ENCODE measurements at places on chromosomes 5 and 9.

- no peak for DNase-seq
Observed at GRCh38 chr5:135241536-135241935, 157.5 kb downstream of the MACROH2A1 start.

DNA sequence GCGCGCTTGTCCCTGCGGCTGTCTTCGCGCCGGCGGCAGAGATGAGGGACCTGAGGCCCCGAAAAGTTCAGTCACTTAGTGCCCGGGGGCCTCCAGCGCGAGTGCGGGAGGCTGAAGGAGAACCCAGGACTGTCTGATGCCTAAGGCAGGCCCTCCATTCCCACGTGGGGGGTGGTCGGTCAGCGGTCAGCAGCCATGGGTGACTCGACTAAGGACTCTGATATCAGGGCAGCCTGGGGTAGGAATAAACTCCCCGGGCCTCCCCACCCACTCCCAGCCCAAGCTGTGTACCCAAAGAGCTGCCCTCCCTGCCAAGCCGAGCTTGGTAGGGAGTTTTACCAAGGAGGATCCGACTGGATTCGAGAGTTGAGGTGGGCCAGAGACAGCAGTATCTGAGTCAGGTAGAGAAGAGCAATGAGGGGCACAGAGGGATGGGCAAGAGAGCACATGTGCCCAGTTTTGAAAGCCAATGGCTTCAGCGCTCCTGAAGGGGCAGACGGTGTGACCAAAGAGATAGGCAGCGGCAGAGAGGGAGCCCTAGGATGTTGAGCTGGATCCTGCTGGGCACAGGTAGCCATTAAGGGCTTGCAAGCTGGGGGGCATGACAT lies 787 bp downstream of the FGFR4 start:
- DNase-seq, result no peak

GRCh38 chr9:113511047-113511521 lies 47.6 kb downstream of the RGS3 start:
- DNase-seq, result no peak

- no peak for DNase-seq
Observed at GRCh38 chr5:10623305-10623910, 59.5 kb downstream of the ANKRD33B start.

GRCh38 chr9:79134654-79135053 lies 437.1 kb upstream of the TLE4 start:
- DNase-seq, result no peak

GRCh38 chr5:132067451-132067850 lies 6.1 kb upstream of the CSF2 start:
- no peak for DNase-seq

DNA sequence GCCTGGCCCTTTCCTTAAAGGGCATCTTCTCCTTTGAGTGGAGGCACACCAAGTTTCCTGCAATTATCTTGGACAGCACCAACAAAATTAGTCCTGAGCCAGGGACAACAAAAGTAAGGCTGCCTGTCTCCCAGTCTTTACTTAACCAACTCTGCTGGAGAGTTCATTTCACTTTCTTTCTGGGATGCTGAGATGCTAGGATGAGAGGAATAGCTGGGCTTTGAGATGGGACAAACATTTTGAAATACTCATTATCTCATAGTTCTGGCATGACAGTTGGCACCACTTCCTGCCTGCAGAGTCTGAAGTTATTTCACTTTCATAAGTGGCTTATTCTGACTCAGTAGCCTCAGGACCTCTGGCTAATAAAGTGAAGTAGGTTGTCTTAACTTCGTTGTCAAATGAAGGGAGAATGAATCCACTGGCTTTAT lies 157.0 kb downstream of the C9orf152 start:
- no peak for DNase-seq

DNA sequence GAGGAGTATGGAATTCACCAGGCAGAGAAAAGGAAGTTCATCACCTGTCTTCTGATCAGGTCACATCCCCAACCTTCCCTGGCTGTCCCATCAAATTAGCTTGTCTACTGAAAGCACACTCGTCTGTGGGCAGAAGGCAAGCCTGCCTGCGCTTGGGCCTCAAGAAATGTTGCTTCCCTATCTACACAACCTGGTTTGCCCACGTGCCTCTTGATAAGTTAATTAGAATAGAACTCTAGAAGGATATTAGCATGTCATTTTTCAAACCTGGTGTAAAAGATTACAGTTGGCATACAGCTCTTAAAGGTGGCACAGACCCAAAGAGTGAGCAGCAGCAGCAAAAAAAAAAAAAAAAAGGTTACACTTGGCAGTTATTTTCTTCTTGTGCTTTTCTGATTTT lies 5.1 kb downstream of the TTC23L start:
- DNase-seq, result no peak

GRCh38 chr5:170076739-170077138 lies 29.0 kb upstream of the FOXI1 start:
- no peak for DNase-seq

DNA sequence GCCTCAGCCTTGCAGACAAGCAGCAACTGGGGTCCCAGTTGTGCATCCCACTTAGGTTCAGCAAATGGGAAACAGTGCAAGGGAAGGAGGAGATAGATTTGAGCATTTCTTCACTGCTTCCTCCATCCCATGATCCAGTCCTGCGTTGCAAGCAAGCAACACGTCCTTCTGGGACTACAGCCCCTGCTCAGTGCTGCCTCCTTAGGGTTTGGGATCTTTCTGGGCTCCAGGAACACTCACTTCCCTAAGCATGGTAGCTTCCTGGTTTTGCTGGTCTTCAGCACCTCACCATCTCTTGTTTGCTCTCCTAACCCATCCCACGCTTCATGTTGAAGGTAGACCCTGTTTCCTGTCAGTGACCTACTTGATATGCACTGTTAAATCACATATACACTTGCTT lies 444.7 kb downstream of the MED10 start:
- DNase-seq, result no peak

GRCh38 chr5:7970816-7971215 lies 101.9 kb downstream of the MTRR start:
- DNase-seq, result no peak

DNA sequence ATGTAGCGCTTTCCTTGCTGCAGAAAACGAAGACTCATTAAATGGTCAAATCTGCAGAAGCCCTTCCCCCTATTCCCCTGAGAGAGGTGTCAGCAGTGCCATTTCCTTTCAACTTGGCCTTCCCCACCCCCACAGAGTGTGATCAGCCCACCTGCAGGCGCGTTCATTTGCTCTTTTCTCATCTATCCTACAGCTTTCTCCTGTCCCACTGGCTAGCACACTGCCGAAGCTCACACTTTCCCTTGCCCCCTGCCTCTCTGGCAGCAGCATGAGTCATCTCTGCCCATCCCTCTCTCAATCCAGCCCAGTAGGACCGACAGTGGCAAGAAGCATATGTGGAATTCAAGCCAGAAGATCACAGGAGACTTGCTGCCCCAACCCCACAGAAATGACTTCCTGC lies 213.8 kb downstream of the FAM114A2 start:
- DNase-seq, result no peak

DNA sequence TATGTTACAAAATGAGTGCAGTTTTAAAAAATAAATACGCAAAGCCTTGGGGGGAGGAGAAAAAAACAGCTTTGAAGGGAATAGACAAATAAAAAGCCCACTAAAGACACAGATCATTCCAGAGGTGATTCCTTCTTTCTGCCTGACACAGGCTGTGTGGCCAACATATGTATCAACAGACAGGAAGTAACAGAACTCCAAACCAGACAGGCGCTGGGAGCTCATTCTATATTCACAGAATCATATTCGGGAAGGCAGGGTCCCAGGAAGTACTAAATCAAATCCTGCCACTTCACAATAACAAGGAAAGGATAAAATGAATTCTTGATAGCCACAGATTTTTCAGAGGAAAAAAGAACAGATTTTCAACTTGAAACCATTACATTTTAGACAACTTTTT lies 62.1 kb downstream of the SEMA5A start:
- no peak for DNase-seq

GRCh38 chr5:139669662-139670368 lies 21.7 kb downstream of the CXXC5 start:
- no peak for DNase-seq

GRCh38 chr5:10366310-10367272 lies 13.1 kb downstream of the MARCHF6 start:
- DNase-seq, result no peak

- DNase-seq, result no peak
Observed at GRCh38 chr5:157729858-157730257, 1.4 kb upstream of the THG1L start.

GRCh38 chr9:130583271-130583670 lies 3.9 kb downstream of the FUBP3 start:
- no peak for DNase-seq

GRCh38 chr5:1129711-1130055 lies 17.8 kb upstream of the SLC12A7 start:
- no peak for DNase-seq

DNA sequence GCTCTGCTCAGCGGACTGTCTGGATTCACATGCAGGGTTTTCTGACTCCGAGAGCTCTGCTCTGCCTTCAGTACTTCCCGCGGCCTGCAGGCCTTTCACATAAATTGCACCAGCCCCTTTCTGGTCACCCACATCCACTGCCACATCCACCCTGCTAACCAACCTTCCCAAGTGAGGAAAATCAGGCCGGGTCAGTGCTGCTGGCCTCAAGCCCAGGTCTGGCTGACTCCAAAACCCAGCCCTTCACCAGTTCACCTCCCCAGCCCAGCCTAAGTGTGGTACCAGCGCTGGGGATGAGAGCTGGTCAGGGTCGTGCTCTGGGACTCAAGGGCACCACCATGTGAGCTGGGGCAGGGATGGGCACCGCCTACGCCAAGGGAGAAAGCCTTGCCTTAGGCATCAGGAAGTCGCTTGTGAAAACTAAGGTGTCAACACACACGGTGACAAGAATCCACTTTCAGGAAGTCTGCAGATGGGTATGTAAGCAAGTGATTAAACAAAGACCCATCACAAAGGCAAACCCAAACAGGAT lies 12.3 kb downstream of the LMAN2 start:
- DNase-seq, result no peak

GRCh38 chr9:95330720-95331404 lies 13.4 kb upstream of the FANCC start:
- no peak for DNase-seq

- no peak for DNase-seq
Observed at GRCh38 chr5:91130759-91131158, 252.4 kb downstream of the ARRDC3 start.

- no peak for DNase-seq
Observed at GRCh38 chr5:68544091-68544647, 328.6 kb downstream of the PIK3R1 start.

DNA sequence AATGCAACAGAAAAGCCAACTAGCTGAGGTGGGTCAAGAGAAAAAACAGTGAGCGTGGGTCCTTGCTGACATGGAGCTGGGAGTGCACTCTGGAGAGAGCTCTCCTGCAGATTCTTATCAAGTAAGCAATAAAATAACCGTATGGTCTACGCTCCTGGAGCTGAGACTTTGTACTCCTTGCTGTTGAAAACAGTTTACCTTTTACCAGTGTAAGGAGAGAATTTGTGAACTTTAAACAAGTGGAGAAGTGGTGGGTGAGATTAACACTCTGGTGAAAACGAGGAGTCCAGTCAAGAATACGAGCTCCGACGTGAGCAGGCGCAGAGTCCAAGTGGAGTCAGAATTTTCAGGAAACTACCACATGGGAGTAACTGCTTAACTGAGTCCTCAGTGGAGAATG lies 156.1 kb upstream of the ERCC6L2 start:
- DNase-seq, result no peak

DNA sequence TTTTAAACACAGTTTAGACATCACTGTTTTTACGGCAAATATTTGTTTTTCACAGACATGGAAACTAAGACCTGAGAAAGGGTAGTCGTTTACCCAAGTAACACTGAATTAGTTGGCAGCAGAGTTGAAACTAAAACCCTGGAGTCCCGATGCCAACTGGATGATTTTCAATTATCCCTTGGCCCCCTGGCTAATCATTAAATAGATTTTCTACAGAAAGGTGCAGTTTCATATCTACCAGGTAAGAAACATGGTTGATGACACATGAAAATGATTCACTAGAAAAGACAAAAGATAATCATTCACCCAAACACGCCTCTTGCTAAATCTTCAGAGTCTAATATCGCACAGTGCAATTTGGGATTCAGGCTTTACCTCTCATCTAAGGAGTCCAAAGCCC lies 136.9 kb downstream of the SEMA5A start:
- no peak for DNase-seq

DNA sequence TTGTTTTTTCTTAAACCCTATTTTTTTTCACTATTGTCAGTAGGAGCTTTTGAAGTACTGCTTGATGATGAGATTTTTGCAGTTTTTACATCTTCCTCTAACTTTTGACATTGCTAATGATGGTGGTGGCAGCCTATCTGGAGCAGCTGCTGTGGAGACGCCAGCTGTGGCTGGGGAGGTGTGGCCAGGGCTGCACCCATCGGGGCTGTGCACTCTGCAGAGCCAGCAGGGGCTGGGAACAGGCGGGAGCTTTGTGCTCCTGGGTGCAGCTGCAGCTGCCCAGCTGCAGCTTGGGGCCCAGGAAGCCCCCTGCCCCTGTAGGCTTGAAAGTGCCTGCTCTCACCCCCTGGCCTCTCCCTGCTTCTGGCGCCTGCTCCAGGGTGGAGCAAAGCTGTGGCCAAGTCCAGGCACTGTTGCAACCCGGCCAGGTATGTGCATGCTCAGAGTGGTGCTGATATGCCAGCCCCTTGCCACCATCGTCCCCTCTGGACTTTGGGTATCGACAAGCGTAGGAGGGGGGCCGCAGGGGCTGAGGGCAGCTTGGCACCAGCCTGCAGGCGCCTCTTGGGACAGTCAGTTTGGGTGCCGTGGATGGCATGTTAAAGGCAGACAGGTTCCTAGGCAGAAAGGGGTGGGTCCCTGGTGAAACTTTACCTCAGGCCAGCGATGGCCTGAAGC lies 39.2 kb downstream of the FER start:
- DNase-seq, result no peak

DNA sequence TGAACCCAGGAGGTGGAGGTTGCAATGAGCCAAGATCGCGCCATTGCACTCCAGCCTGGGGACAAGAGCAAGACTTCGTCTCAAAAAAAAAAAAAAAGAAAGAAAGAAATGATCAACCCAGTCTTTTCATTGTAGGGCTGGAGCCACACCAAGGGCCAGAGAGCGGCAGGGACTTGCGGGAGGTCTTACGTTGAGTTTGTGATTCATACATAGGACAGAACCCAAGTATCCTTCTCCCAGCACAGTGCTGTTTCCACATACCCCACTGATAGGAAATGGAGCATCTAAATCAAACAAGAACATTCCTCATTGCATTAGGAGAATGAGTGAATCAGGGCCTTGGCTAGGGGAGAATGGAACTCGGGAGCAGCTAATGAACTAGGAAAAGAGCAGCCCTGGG lies 3.5 kb upstream of the TNIP1 start:
- DNase-seq, result no peak

- no peak for DNase-seq
Observed at GRCh38 chr5:72954389-72954788, 1.5 kb upstream of the FCHO2 start.

Measured in effector memory CD4-positive, alpha-beta T cell (primary cell).